Thymus (tissue), 14 donors: ENCODE measurements at places on chromosomes 13 and 19.

DNA sequence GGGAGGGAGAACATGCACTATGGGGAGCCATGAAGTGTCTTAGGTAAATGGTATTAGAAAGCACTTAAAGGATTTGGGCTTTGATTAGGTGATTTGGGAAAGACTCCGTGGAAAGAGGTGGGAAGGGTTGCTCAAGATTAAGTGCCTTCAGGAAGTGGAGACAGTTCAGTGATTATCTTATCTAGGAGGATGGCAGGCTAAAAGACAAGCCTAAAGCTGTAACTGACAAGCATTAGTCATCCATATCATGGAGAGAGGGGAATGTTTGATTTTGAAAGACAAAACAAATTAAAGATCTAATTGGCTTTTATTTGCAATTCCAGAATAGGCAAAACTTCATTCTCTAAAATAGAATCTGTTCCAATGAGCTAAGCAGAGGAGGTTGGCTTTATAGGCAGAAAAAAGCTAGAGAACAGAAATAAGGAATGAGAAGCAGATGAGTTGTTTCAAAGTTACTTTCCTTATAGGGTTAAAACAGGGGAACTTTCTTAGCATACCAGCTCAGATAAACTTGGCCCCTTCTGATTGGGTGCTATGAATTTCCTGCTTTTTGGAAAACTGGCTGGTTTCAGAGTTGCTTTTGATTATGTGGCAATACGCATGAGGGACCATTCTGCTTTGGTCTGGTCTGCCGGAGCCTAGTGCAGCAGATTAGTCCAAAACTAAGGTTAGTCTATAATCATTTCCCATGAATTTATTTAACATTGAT is 1.8 kb upstream of the DIAPH3 start:
- no peak for DNase-seq

GRCh38 chr13:98493042-98493712 is 83.7 kb downstream of the STK24 start:
- no peak for DNase-seq

- no peak for DNase-seq
These were observed 11.8 kb upstream of the LILRA2 start for GRCh38 chr19:54561840-54562239.

DNA sequence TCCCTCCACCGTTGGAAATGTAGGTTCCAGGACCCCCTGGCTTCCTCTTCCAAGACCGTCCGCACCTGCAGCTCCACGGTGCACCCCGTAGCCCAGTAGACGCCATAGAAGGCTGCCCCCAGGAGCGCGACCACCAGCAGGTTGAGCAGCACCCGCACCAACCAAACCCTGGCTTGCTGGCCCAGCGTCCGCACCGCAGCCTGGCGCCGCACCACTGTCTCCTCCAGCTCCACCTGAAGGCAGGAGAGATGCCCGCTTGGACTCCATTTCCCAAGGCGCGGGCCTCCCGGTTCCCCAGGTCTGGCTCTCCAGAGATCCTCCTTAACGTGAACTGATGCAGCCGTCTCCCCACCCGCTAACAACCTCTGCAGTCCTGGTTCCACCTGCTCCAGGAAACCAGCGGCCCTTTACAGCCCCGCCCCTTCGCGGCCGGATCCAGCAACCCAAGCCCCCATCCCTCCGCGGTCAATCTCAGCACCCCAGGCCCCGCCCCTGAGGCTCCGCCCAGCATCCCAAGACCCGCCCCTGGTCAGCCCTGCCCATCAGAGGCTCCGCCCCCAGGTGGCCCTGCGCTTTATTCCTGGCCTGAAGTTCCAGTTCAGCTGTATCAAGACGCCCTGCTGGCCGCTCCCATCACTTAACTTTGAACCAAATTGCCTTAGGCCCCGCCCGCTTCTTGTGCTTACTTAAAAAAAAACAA is 5.0 kb upstream of the LENG1 start:
- DNase-seq, result no peak

GRCh38 chr19:14473978-14474578 is 1.1 kb downstream of the PTGER1 start:
- no peak for DNase-seq

DNA sequence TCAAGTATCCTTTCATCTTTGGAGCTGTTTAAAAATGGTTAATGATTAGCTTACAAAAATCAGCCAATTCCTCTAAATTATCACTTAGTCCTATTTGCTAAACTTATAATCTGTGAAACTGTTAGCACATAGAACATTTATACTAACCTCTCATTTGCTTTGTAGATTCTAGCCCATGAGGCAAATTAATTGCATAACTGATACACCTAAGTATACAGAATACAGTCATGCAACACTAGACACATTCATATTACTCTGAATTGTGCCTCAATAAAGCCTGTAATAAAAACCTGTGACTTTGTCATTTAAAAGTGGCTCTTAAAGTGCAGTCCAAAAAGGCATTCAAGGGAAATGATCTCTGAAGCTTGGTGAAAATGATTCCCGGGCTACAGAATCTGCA is 21.0 kb downstream of the SERPINE3 start:
- no peak for DNase-seq

DNA sequence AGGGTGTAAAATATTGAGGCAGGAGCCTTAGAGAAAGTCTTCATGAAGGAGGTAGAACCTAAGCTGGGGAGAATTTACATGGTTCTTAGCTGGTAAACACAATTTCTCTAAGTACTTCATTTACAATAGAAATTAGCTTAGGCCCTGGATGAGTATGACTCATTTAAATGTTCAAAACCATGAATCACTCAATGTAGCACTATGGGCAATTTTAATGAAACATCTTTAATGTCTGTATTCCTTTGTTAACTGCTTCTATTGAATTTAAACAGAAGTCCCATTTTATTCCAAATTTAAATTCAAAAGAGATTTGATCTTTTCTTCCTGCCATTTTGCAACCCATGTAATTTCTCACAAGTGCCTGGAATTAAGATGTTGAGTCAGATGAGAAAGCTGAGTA is 252.1 kb downstream of the RFC3 start:
- DNase-seq, result no peak

DNA sequence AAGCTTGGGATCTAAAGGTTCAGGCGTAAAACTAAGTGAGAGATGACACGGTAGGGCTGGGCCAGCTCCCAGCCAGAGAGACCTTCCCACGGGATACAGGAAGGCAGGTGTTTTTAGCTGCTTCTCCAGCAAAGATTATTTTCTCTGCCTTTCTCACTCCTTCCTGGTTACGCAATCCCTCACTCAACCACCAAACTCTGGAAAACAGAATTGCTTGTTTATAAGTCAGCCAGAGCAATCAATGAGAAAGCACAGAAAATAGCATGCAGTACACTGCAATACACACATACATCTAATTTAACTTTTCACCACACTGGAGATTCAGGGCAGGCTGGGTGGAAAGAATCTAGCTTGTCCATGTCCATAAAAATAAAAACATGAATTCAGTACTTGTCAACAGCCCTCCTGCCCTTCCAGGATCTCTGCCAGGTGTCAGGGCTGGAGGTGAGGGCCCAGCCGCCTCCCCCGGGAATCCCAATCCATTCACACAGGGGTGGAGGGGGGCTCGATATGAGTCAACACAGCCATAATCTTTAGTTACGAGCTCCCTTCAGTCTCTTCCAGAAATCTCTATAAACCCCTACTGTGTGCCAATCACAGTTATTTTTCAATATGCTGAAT is 12.2 kb downstream of the RHPN2 start:
- DNase-seq, result no peak

- no peak for DNase-seq
These were observed 7.2 kb downstream of the DNAJC15 start for GRCh38 chr13:43030548-43030947.

- DNase-seq, result no peak
These were observed 723.9 kb upstream of the ARGLU1 start for GRCh38 chr13:107291875-107292274.

GRCh38 chr19:18764591-18765051 is 26.5 kb downstream of the COMP start:
- DNase-seq, result no peak

DNA sequence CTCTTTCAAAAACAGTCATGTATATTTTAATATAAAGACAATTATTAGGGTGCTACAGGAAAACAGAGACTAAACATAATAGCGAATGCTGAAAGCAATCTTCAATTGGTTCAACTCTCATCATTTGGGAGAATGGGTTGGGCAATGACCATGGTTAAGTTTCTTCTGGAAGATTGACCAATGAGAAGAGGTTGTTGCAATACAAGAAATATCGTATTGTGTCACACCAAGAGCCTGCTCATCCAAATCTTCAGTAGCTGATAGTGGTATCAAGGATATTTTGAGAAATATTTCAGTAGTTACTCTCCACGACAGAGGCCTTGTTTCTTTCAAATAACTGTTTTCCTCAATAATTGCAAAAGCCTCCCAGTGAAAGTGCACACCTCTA is 83.0 kb upstream of the FNDC3A start:
- DNase-seq, result no peak

DNA sequence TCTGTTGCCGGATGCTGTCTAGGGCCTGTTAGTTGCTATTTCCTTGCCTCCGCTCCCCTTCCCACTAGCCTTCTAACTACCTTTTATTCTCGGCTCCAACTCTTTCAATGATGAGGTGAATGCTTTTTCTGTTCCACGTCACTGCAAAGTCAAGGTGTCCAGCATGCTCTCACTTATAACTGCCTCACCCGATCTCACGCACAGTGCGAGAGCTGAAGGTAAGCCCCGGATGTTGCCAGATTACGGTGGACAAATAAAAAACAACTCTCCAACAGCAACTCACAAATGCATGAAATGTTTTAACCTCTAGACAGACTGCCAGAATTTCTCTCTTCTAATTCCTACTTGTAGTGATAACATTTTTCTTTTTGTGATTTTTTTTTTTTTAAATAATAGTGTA is 169.9 kb downstream of the STK24 start:
- no peak for DNase-seq

GRCh38 chr13:94947965-94948371 is 235.6 kb upstream of the SOX21 start:
- no peak for DNase-seq

- peak; percentile 88 for DNase-seq
These were observed 4.8 kb downstream of the EMP3 start for GRCh38 chr19:48330012-48330681.

DNA sequence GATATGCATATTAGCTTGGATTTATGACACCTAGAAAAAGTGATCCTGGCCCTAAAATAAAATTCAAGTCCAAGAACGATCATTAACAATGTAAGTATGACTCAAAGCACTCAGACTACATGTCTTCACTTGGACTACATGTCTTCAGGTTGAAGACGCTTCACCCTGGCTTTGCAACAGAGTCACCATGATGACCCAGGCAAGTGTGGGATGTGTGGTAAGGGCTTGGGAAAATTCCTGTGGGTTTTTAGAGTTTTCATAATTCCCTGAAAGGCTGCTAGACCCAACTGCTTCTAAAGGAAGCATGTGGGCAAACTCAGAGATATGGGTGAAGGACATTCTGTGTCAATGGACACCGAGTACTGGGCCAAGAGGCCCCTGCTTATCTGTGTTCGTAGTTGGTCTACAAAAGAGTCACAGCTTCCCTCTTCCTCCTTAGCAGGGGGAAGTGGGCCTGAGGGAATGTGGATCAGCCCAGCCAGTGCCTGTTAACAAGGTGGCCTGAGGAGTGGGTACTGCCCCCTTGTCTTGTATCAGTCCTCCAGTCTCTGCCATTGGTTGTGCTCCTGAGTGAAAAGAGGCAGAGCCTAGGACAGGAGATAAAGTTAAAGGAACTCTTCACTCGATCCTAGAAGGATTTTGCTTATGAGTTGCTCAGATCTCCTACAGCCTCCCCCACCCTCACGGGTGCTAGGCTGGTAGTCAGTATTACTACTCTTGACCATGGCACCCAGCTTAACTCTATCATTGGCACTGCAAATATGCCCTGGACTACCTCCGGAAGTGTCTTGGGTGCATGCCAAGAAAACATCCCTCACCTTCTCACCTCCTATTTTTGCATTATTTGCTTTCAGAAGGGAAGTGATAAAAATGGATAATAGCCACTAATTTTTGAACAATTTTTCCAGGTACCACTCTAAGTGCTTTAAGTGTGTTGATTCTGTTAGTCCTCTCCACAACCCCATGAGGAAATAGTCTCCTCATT is 406.3 kb downstream of the COG6 start:
- no peak for DNase-seq

- DNase-seq, result no peak
These were observed 8.2 kb downstream of the CAPN12 start for GRCh38 chr19:38736036-38736412.

DNA sequence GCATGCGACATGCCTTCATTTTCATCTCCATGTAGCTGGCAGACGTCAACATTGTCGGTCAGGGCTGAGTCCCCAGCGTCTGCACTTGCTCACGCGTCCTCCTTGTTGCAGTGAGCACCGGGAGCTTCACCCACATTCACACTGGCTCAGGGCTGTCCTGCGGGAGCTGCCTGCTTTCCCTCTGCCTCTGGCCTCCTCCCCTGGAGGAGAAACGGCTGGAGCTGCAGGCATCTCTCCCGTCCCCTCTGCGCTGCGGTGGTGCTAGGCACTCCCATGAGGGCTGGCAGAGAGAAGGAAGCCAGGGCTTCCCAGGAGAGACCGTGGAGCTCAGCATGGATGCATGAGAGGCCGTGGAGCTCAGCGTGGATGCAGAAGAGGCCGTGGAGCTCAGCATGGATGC is 18.4 kb upstream of the TMEM255B start:
- no peak for DNase-seq

GRCh38 chr13:25675060-25675459 is 303.3 kb downstream of the ATP8A2 start:
- no peak for DNase-seq

GRCh38 chr13:52931539-52932431 is 83.3 kb upstream of the PCDH8 start:
- DNase-seq, result no peak

GRCh38 chr13:60575142-60575541 is 178.1 kb downstream of the TDRD3 start:
- no peak for DNase-seq

DNA sequence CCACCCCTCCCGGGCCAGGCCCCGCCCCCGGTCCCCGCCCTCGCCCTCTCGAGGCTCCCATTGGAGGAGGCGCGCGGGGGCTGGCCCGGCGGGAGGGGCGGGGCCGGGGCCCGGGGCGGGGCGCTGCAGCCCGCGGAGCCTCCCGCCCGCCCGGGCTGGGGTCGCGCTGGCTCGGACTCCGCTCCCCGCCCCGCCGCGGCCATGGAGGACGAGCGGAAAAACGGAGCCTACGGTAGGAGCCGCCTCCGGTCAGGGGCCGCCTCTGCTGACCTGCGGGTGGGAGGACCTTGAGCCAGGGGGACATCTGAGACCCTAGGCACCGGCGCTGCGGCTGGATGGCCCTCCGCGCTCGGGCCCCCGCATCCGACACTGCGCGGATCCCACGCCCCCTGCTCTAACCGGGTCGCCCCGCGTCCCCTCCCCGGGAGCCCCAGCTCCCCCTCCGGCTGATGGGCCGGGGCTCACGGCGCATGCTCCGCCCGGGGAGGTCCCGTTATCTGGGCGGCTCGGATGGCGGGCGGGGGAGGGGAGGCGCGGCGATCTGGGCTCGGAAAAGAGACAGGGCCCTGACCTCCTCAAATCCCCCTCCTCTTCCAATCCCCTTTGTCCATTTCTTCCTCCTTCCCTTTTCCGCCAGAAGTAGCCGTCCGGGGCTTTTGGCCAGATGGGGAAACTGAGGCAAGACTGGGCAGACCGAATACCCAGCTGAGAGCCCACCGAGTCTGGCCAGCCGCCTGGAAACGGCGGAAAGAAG is 15.4 kb upstream of the AP1M2 start:
- DNase-seq, result no peak

- no peak for DNase-seq
These were observed 12.3 kb downstream of the FAM187B start for GRCh38 chr19:35216016-35216832.
